Transverse colon (tissue), 4 donors: ENCODE measurements at places on chromosomes 16 and 17. TPM values are rescaled to one million over a fixed set of nuclear protein-coding genes. Genes with fewer than 3 reads are reported as not detected.

GRCh38 chr16:29818082-29818481 is 2.1 kb downstream of the PAGR1 start:
- H3K4me1 ChIP-seq = peaks cover 72% of the 10 kb centered on the region
- H3K27me3 ChIP-seq = no peaks in the 10 kb centered on the region
- DNase-seq = no peak

DNA sequence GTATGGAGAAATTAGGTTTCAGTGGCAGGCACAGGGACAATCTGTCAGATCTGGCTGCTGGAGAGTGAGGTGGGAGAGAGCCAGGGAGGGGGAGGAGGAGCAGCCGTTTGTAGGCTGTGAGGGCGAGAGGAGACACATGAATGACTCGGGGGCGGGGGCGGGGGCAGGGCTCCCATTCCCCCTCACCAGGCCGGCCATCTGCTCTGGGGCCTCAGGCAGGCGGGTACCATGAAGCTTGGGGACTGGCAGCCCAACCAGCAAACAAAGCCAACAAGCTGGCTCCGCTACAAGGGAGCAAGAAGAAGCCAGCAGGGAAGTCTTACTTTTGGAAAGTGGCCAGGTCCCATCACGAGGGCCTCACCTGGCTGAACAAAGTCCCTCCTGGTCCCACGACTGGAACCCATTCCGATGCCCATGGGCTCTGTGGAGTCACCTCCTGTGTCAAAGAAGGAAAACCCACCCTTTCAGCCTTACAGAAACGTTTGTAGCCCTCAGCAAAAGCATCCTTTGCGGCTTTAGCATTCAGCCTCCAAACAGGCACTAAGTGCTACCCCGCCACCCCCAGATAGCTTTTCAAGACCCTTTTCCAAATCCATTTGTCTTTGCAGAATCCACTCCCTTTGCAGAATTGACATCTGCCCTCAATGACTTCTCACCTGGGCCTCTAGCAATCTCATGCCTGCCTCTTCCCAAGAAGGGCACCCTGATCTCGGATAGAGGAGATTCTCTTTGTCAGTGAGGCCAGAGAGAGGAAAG is 9.2 kb upstream of the SSTR2 start:
- H3K27me3 ChIP-seq = peaks cover 45% of the 10 kb centered on the region
- DNase-seq = no peak
- no peak overlapping the region for H3K27ac ChIP-seq
- no peaks in the 10 kb centered on the region for H3K36me3 ChIP-seq
- H3K4me1 ChIP-seq = peaks cover 6% of the 10 kb centered on the region
- no peak overlapping the region for H3K4me3 ChIP-seq

DNA sequence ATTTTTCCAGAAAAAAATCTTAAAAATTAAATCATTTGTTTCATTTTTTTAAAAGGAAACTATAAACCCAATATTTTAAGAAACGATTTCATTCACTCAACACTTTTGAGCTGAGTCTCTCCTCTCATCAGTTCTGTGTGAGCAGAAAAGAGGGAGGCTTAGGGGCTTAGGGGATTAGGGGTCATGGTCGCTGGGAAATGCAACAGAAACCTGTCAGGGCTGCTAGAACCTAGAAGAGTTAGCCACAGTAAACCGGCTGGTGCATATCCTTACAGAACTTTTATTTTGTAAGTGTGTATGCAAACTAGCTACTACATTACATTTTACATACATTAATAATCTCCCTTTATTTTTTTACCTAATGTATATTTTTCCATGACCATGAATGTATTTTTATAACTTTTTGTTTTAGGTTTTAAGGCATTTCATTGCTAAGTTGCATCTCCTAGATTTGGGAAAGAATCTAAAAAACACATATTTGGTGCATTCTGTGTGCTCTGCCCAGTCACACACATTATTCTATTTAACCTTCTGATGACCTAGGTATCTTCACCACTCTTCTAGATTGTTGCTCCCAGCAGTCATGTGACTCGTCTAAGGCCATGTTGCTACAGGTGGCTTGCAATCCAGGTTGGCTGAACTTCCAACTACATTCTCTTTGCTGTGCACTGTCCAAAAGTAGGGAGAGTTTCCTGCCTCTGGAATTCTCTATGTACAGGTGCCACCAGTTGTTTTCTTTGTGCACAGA is 24.4 kb downstream of the TBC1D3B start:
- no peak for DNase-seq
- H3K27ac ChIP-seq = no peak overlapping the region
- H3K4me1 ChIP-seq = peaks cover 4% of the 10 kb centered on the region
- H3K4me3 ChIP-seq = no peak overlapping the region

DNA sequence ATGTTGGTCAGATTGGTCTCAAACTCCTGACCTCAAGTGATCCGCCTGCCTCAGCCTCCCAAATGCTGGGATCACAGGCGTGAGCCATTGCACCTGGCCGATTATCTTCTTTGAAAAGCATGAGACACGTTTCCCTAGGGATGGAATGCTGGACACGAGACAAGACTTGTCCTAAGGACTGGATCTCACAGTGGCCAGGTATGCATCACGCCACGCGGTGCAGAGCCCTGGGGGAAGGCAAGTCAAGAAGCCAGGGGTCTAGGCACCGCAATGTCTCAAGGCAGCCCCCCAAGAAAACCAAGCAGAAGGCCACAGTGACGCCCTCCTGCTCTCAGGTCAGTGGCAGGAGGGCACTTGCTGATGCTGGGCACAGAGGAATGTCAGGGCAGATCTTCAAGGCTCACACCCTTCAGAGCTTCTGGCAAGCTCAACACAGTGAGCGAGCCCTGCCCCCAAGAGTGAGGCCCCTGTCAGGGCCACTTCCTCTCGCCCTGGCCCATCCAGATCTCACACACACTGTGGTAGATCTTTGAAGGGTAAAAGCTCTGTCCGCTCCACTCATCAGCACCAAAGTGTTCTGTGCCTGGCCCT is 134.7 kb downstream of the ZNF778 start:
- no peak for DNase-seq
- peaks cover 32% of the 10 kb centered on the region for H3K4me1 ChIP-seq

GRCh38 chr17:41627316-41628072 is 3.1 kb upstream of the KRT17 start:
- peaks cover 6% of the 10 kb centered on the region for H3K27me3 ChIP-seq
- DNase-seq = no peak
- H3K4me3 ChIP-seq = no peak overlapping the region
- H3K27ac ChIP-seq = no peak overlapping the region

- peak overlapping the region; percentile 87 for H3K27ac ChIP-seq
- no peaks in the 10 kb centered on the region for H3K27me3 ChIP-seq
- H3K36me3 ChIP-seq = no peaks in the 10 kb centered on the region
- H3K4me3 ChIP-seq = no peak overlapping the region
These were observed 658 bp upstream of the ZNF771 start for GRCh38 chr16:30406795-30407101.

GRCh38 chr16:47358816-47359215 is 102.0 kb downstream of the ITFG1 start:
- no peaks in the 10 kb centered on the region for H3K4me1 ChIP-seq
- no peak for DNase-seq
- no peak overlapping the region for H3K4me3 ChIP-seq
- H3K27ac ChIP-seq = no peak overlapping the region
- no peaks in the 10 kb centered on the region for H3K36me3 ChIP-seq

DNA sequence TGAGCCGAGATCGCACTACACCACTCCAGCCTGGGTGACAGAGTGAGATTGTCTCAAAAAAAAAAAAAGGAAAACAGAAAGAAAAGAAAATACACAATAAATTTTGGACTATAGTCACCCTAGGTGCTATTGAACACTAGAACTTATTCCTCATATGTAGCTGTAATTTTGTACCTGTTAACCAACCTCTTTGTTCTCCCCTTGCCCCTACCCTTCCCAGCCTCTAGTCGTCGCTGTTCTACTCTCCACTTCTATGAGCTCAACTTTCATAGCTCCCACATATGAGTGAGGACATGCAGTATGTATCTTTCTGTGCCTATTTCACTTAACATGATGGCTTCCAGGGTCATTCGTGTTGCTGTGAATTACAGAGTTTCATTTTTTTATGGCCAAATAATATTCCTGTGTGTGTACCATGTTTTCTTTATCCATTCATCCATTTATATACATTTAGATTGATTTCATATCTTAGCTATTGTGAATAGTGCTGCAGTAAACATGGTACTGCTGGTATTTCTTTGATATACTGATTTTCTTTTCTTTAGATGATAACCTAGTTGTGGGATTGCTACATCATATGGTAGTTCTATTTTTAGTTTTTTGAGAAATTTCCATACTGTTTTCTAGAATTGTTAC is 28.3 kb downstream of the VPS35L start:
- no peaks in the 10 kb centered on the region for H3K27me3 ChIP-seq
- no peaks in the 10 kb centered on the region for H3K36me3 ChIP-seq
- no peak overlapping the region for H3K27ac ChIP-seq
- no peak overlapping the region for H3K4me3 ChIP-seq
- DNase-seq = peak; percentile 19

DNA sequence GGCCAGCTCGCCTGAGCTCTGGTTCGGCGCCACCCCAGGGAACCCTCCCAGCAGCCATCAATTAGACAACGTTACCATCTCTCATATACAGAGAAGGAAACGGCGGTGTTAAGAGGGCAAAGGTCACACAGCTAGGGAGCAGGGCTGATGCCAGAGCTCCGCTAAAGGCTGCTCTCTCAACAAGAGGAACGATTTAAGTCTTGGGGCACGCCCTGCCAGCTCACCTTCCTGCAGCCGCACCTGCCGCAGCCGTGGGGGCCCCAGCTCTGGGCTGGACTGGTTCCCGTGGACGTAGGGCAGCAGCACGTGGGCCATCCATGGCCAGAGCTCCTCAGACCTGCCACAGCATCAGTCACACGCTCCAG is 43.5 kb downstream of the PKD1 start:
- peak; percentile 81 for DNase-seq
- no peaks in the 10 kb centered on the region for H3K27me3 ChIP-seq
- peaks cover 17% of the 10 kb centered on the region for H3K36me3 ChIP-seq
- H3K4me3 ChIP-seq = peak overlapping the region; percentile 45

PARD6A gene
- 10.7 TPM for total RNA-seq

- DNase-seq = no peak
- H3K27ac ChIP-seq = peak overlapping the region; percentile 94
- no peak overlapping the region for H3K4me3 ChIP-seq
These were observed 30.2 kb upstream of the ST6GALNAC1 start for GRCh38 chr17:76673729-76674128.

SYT17 gene
- 19.5 TPM for total RNA-seq
